Activated naive CD8-positive, alpha-beta T cell treated with anti-CD3 and anti-CD28 coated beads, Interleukin-2, amount 10 ng/mL, durations not matched to agents 7 days and 5 days (primary cell): ENCODE measurements at places on chromosomes 11 and 22. TPM values are rescaled to one million over a fixed set of nuclear protein-coding genes. Genes with fewer than 3 reads are reported as not detected.

DNA sequence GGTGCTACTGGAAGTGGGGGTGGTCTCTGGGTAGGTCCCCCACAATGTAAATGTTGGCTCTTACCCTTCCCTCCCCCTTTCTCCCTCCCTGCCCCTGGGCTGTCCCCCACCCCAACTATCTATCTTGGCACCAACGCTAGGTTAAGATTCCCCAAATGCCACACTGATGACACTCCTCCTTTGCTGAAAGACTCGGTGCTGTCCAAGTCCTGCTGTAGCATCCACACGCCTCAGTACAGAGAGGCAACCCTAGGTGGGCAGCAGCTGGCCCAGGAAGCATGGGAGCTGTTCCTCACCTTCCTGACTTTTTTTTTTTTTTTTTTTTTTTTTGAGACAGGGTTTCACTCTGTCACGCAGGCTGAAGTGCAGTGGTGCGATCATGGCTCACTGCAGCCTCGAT lies 3.4 kb upstream of the KCTD17 start:
- no peak for DNase-seq

Gene TYR
- total RNA-seq, result not detected

- no peak for DNase-seq
Observed at GRCh38 chr11:44753961-44754645, 27.3 kb downstream of the TSPAN18 start.

GRCh38 chr22:32354360-32355351 lies 3.0 kb upstream of the RFPL3 start:
- no peak for DNase-seq

DNA sequence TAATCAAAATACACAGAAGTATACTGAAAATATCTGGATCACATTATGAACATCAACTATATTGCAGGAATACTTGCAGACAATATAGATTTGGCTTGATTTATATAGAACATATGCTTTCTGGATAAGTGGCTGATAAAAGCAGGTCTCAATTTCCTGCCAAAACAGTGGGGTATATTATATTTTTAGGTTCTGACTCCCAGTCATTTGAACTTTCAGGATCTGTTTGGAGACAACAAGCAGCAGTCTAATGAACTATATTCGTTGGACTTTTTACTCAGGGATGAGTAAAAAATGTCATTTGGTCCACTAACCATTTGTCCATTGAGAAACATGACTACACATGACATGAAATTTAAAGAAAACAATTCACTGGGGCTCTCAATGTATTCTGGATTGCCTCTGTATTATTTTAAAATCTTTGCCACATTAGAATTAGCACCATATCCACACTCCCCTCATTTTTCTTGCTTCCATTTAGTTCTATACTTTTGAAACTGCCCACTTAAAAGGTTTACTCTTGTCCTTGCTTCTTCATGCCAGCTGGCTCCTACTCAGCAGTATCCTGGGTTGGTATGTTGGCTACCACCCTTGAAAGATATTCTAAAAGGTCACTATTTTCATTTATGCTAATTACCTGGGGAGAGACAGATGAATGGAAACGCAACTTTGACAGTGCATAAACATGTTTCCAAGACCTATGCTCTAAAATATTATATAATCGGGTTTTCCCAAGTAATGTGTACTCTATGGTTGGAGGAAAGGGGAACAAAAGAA lies 153.0 kb downstream of the APOL5 start:
- DNase-seq, result no peak
